ENCODE measurements at places on chromosomes 2 and 18. TPM values are rescaled to one million over a fixed set of nuclear protein-coding genes. Genes with fewer than 3 reads are reported as not detected.

The EVX2 gene
- total RNA-seq, result not detected

The CPSF3 gene
- total RNA-seq, result 41.6 TPM

The SYT4 gene
- total RNA-seq, result 372 TPM

The SATB2 gene
- total RNA-seq, result 826 TPM

The RNASEH1 gene
- total RNA-seq, result 26.0 TPM

The BCL2 gene
- 49.1 TPM for total RNA-seq

The UNC80 gene
- total RNA-seq, result 40.1 TPM

The CABLES1 gene
- 4.7 TPM for total RNA-seq

The UCN gene
- total RNA-seq, result not detected

The TUBB8B gene
- total RNA-seq, result not detected

The SLC16A14 gene
- 49.5 TPM for total RNA-seq

The BMP10 gene
- total RNA-seq, result not detected

The NT5C1B gene
- total RNA-seq, result not detected

The RAB1A gene
- total RNA-seq, result 85.8 TPM

The CAVIN2 gene
- total RNA-seq, result 2.2 TPM

The OTOS gene
- total RNA-seq, result not detected

The CHRNG gene
- not detected for total RNA-seq

The SPRED2 gene
- 21.0 TPM for total RNA-seq

The MAPRE3 gene
- 35.7 TPM for total RNA-seq

The IL36RN gene
- total RNA-seq, result not detected

The GAREM1 gene
- total RNA-seq, result 33.5 TPM

The CNDP1 gene
- 1.9 TPM for total RNA-seq

The SFTPB gene
- not detected for total RNA-seq

The HRH4 gene
- not detected for total RNA-seq

The NRP2 gene
- 37.9 TPM for total RNA-seq

The RTKN gene
- 5.0 TPM for total RNA-seq

The KLHL30 gene
- total RNA-seq, result not detected

The NR4A2 gene
- 12.2 TPM for total RNA-seq

The CTDP1 gene
- 17.8 TPM for total RNA-seq

The RGPD5 gene
- 140 TPM for total RNA-seq

The FAM124B gene
- 6.9 TPM for total RNA-seq

The CAPN14 gene
- total RNA-seq, result 4.1 TPM

The RAPGEF4 gene
- 27.5 TPM for total RNA-seq

The TNFRSF11A gene
- 0.63 TPM for total RNA-seq

The SERPINB5 gene
- total RNA-seq, result not detected

The C2orf78 gene
- total RNA-seq, result not detected

The RAB27B gene
- 17.2 TPM for total RNA-seq

The RNF152 gene
- 82.9 TPM for total RNA-seq
